ENCODE measurements at places on chromosomes 7 and 10. TPM values are rescaled to one million over a fixed set of nuclear protein-coding genes. Genes with fewer than 3 reads are reported as not detected.

DNA sequence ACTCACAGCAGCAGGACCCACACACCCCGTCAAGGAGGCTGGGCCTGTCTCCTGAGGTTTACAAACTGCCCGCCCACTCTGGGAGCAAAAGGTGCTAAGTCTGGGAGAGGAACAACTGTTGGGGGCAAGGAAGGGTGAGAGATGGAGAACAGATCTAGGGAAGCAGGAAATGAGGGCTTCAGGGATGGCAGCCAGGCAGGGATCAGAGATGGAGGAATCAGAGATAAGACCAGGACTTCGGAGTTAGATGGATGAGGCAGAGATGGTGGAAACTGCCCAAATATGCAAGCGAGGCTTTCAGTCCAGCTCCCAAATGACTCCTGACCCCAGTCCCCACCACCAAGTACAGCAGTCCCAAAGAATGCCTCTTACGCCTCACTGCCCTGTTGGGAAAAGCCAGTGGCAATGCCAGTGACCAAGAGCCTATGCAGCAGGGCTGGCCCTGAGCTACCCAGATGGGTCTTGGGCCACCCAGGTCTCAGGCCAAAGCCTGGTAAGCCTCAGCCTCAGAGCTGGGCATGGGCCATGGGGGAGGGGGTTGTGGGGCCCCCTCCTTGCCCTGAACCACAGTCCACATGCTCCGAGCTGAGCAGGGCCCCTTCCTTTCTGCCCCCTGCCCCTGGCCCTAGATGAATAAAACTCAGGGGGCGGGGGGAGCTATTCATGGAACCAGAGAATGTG is 39.5 kb upstream of the SLF2 start:
- no peak for DNase-seq

- no peak for DNase-seq
Observed at GRCh38 chr7:149719050-149719899, 54.1 kb downstream of the ZNF467 start.

DNA sequence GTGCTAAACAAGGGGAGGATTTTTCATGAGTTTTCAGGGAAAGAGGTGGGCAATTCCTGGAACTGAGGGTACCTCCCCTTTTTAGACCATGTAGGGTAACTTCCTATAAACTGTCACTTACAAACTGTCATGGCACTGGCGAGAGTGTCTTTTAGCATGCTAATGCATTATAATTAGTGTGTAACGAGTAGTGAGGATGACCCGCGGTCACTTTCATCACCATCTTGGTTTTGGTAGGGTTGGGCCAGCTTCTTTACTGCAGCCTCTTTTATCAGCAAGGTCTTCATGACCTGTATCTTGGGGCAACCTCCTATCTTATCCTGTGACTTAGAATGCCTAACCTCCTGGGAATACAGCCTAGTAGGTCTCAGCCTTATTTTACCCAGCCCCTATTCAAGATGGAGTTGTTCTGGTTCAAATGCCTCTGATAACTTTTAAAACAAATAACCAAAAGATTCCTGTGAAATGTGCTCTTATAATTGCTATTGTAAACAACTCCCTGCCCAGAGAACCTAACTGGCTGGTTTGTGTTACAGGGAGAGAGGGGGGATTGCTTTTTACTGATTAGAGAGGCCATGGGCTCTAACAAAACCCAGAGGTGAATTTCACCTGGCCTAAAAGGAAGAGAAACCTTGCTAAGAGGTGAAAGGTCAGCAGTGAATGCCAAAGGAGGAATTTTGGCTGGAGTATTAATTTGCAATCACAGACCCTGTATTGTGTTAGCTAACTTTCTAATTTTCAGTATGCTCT is 64.3 kb downstream of the EEPD1 start:
- DNase-seq: no peak

The ANKRD30A gene
- not detected for total RNA-seq

The SGPL1 gene
- 22.3 TPM for total RNA-seq

DNA sequence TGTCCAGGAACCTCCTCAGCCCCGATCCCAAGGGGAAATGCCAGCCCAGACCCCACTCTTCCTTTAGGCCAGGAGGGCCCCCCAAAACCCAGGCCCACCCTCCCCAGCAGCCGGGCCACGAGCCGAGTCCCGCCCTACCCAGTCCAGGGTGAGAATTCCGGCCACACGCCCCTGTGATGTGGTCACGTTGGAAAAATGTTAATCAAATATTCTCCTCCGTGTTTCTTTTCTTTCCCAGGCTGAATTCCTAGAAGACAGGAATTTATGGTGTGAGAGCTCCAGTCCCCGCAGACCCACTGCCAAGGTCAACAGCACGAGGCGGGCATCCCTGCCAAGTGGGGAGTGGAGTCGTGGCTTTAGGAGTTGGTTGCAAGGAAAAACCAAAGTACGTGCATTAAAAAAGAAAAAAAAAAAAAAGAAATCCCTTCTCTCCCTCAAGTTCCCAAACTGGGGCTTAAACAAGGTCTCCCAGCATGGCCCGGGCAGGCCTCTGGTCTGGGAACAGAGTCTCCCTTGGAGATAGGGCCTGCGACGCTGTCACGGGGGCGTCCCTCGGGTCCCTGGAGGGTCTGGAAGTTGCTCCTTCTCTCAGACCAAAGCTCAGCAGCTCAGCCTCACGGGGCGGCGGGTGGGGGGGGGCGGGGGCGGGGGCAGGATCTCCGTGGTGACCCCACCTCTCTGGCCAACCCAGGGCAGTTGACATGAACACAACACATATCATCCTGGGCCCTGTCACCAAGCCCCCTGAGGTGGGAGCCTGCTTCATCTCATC is 28.1 kb upstream of the ELN start:
- no peak for DNase-seq

DNA sequence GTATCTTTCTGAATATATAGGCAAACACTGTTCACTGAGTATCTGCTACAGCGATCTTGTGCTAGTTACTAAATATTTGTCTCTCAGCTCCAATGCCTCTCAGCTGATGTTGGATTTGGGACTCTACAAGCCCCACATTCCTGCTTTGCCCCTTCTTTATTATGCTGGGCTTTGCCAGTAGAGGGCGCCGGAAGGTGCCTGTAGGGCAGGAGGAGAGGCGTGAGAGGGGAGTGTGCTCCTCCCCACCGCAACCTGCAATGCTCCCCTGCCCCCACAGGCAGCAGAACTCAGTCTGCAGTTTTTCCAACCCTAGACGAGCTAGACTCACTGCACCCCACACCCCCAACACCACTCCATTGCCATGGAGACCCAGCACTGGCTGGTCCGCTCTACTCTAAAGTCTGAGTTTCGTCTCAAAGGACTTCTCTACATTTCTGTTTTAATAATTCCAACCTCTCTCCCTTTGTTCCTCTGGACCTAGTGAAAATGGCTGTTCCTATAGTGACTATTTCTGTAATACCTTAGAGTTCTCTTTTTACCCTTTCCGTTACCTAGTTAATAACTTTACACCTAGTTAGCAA is 337.6 kb downstream of the CCSER2 start:
- peak; percentile 18 for DNase-seq

The PLXDC2 gene
- total RNA-seq: not detected

The MBLAC1 gene
- 2.3 TPM for total RNA-seq

The NODAL gene
- total RNA-seq: not detected

DNA sequence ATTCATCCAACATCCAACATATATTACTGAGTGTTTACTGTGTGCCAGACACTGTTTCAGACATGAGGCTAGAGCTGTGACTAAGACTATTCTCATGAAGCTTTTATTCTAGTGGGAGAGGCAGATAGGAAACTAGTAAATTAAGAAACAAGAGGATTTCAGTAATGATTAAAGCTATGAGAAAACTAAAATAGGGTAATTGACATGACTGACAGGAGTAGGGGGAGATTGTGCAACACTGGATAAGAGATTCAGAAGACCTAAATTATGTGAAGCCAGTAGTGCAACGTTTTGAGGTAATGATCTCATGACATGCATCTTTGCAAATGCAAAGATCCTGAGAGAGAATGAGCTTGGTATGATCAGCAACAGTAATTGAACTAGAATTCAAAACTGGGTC is 48.6 kb upstream of the MKLN1 start:
- DNase-seq: no peak

- DNase-seq: no peak
Observed at GRCh38 chr7:19610194-19610943, 98.5 kb downstream of the POLR1F start.

- no peak for DNase-seq
Observed at GRCh38 chr10:7534480-7534852, 123.6 kb upstream of the SFMBT2 start.

Data from activated CD4-positive, alpha-beta T cell treated with anti-CD3 and anti-CD28 coated beads, Interleukin-2, amount 10 ng/mL, durations not matched to agents 7 days and 5 days (primary cell).